CD4-positive, alpha-beta T cell treated with Interleukin-6 for 4 hours (primary cell): ENCODE measurements at places on chromosomes 12 and 14.

- DNase-seq: peak; percentile 27
Observed at GRCh38 chr12:131950182-131950913, 606 bp downstream of the EP400 start.

- DNase-seq: no peak
Observed at GRCh38 chr14:64807551-64807950, 72.2 kb downstream of the SPTB start.

DNA sequence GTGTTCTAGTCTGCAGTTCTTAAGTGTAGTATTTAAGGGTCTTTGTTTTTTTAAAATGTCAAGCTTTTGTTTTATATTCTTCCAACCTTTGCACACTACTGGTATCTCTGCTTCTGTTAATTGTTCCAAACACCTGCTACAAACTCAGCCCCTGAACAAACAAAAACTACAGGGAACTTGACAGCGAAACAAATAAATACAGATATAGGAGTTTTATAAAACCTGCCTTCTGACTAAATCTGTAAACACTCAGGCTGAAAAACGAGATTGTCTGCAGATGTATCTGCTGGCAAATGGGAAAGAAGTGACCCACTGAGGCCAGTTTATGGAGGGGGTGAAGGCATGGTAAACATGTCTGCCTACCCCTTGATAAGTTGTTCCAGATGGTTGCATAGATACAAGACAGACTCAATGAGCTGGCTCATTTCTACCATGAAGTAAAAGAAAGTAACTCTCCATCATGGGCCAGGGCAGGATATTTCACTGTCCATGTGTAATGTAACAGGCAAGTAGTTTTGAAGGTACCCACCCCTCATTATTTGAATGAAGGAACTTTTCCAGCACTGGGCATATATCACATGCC is 75.6 kb downstream of the LMO3 start:
- no peak for DNase-seq

DNA sequence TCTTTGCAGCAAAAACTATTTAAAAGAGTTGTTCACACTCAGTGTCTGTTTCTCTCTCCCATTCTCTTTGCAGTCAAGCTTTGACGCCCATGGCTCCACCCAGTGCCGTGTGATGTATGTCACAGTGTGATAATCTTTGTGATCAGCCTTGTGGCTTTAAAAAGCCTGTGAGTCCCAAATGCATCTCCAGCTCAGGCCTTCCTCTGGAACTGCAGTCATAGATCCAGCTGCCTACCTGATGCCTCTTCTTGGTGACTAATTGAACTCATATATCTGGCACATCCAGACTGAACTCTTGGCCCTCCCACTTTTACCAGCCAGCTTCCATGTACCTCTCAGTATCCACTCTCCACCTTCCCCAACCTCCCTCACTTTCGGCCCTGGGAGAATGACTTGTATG is 182.8 kb upstream of the ARHGAP5 start:
- DNase-seq: no peak

DNA sequence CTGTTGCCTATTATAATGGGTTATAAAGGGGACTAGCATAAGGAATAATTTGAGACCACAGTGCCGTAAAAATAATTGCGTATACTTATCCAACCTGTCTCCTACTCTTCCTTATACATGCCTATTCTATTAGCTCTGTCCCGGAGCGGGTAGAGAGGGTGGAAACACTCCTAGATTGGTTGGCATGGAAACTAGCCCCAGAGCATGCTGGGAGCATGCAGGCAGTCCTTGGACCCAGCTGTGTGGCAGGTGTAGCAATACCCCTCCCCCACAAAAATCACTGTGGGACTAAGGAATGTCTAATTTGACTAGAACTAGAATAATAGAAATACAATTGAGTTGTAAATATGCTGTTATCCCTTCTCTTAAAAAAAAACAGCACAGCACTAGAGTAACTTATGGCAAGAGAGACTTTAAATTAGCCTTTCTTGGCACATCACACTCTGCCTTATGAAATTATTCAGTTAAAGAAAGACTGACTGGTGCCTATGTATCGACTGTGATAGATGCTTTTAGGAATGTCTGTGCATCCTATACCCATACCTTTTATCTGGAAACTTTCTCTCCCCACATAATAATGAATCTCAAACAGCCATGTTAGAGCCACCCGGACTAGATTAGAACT is 244.0 kb upstream of the DAAM1 start:
- no peak for DNase-seq

- DNase-seq: no peak
Observed at GRCh38 chr14:91375720-91376452, 41.7 kb downstream of the CCDC88C start.
